ENCODE measurements at places on chromosomes 4 and X.

DNA sequence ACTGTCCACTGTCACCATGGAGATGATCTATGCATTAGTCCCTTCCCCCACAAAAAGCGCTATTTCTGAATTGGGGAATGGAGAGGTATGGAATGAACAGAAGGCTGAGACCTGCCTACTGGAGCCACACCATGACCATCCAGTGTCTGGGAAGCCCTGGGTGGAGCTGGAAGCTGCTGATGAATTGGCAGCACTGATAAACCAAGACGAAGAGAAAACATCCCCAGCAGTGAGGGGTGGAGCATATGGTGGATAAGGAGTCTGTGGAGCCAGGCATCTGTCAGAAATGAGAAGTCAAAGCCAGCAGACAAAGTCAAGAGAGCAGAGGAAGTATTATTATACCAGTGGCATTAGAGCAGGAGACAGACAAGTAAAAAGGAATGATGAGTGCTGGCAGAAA, 13.2 kb downstream of the CC2D2A start:
- DNase-seq, result no peak

- DNase-seq, result no peak
Measured at GRCh38 chr4:134027931-134028330, 173.7 kb downstream of the PABPC4L start.

DNA sequence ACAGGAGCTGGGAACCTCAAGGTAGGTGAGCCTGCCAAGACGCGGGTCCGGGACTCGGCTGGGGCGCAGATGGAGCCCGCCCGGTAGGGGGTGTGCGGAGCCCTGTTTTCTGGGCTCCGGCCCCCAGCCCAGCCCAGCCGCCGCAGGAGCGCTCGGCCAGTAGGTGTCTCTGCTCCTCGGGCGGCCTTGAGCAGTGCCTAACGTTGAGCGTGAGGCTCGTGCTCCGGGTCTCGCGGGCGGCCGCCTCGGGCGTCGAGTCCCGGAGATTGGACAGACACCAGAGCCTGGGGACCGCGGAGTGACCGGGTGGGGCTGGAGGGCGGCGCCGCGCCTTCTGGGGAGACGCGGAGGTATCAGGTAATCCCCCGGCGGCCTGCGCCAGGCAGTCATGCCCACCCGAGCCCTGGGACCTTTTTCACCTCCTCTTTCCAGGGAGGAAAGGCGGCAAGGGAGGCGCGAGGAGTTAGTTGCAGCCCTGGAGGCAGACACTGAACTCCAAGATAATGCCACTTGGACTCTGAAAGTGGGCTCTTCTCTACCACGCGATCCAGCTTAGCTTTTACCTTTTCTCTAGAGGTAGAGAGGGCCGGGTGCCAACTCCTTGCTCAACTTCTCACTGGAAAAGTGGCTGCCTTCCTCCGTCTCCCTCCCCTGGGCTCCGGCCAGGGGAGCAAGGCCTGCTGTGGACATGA, 14.5 kb upstream of the FGG start:
- DNase-seq, result peak; percentile 21

- peak; percentile 16 for DNase-seq
Measured at GRCh38 chr4:48187813-48188212, 53.8 kb upstream of the TXK start.

DNA sequence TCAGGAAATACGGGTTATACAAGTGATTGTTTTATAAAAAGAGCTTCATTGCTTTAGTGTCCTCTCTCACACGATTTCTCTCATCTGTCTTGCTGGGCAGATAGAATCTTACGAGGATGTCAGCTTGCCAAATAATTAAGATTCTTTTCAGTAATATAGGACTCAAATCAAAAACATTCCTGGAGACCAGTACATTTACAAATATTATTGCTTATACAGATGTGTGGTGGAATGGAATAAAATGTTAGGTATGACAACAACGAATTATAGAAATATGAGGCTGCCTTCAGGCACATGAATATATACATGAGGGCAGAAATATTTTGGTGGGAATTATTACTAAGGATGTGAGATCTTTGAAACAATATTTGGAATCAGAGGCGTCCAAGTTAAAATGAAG, 88.9 kb downstream of the GC start:
- no peak for DNase-seq

- DNase-seq, result no peak
Measured at GRCh38 chr4:127630152-127630551, 2.6 kb upstream of the INTU start.

GRCh38 chr4:16019649-16020048, 56.7 kb upstream of the FGFBP2 start:
- DNase-seq, result no peak

DNA sequence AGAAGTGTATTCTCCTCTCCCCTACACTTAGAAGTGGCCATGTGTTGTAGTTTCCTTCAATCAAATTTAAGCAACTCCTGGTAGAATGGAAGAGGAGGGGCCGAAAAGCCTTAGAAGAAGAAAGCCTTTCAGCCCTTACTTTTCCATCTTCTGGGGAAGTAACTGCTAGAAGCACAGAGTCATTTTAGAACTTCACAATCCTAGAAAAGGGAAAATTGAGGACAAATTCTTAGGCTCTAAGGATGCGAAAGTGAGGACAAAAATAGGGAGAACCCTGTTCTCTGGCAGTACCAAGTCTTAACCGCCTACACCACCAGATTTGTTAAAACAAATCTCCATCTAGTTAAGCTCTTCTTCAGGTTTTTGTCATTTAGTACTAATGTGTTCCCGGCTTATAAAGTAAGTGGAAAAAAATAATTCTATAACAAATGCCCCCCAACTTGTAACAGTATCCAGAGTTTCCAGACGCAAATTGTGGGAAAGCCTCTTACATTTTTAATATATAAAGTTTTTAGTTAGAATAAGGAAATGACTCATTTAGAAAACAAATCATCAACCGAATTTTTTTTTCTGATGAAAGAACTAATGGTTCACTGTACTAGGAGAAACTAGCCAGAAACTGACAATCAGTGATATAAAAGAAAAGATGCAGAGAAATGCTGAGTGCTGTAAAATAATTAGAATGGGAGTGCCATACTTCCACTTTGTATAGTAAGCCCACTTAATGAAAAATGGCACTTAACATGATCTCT, 76.0 kb downstream of the ARAP2 start:
- no peak for DNase-seq

DNA sequence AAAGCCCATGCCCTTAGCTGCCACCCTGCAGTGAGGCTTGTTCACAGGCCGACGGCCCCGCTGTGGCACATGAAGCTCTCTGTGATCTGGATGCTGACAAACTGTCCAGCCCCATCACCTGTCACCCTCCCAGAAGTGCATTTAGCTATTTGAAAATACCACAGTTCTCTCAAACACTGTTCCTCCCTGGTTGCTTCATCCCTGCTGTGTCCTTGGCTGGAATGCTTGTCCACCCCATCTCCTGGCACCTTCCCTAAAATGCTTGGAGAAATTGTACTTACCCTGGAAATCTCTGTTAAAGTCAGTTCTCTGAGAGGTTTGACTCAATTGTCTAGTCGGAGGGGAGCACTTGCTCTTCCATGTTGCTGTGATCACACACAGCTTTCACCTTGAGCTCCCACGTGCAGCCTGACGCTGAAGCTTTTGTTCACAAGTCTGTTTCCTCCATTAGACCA, 10.1 kb downstream of the SYNPO2 start:
- DNase-seq, result no peak

- no peak for DNase-seq
Measured at GRCh38 chrX:32987142-32987541, 224.2 kb downstream of the DMD start.

DNA sequence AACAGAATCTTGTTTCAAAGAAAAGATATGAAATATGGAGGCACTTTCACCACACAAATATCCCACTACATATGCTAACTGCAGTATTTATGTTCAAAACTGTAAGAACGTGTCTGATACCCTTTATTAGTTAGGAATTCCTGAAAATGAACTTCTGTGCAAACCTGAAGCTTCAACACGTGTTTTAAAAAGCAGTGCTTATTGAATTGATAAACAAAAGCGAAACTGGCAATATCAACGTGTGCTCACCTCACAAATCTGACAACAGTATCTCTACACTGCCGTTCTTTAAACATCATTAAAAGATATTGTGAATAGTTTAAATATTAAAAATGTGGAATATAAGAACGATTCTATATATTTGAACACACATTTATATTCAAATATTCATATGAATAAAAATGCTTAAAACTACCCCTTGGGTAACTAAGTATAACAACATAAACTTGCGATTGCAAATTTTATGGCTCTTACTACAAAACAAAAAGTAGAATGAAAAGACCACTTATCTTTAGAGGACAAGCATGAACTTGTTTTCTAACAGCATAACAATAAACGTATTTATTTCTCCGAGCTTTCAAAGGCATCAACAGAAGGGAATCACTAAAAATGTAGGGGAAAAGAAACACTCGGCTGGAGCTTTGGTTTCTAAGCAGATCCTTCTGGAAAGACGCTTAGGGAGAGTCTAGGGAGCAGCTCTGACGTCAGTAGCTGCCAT, at the start of gene LRP2BP:
TSS of gene LRP2BP (minus strand) at position 687 of the 718 bp plus-strand sequence. CDS start 17,738 bp downstream, outside the sequence.
- DNase-seq, result no peak

DNA sequence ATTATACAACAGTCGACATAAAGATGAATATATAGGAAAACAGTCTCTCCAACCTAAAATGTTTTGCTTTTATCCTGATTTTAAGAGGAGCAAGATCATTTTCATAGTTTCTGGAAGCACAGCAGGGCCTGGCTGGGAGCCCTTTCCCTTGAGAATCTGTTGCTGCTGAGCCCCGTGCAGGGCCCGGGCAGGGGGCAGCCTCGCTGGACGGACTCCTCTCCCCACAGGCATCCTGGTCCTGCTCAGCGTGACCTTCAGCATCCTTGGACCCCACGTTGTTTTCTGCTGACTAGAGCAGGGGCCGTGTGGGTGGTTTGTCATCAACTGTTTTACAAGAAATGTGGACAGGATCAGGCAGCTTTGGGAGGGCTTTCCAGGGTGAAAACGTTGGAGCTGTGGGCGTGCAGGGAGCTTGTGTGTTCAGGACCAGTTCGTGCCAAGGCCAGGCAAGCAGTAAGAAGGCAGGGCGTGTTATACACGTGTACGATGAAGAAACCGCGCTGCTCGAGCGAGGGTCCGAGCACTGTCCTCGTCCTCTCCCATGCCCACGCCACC, 25.0 kb downstream of the CPZ start:
- DNase-seq, result no peak

DNA sequence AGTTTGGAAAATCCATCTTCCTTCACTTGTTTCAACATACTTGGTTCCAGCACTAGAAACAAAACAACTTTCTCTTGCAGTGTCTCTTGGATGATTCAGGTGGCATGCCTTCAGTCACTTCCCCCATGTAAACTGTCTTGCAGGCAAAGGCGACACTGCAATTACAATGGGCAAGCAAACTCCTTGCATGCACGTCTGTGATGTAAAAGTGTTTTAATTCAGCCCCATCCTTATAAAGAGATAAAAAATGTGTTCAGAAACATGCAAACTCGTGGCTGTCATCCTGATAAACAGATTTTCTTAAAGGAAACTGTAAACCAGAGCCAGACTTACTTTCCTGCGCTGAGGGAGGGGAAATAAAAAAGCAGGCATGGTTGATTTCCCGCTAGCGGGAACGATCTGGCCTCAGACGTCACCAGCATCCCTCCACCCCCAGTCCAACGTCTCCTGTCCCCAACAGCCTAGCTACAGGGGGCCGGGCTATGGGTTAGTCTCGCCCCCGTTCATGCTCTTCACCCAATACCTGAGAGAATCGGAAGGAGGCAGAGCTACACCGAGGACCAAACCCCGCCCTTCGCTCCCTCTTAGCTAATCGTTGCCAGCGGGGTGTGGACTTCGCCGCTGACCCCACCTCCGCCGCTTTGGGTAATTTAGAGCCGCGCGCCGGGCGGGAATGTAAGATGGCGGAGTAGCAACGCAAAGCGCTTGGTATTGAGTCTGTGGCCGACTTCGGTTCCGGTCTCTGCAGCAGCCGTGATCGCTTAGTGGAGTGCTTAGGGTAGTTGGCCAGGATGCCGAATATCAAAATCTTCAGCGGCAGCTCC, at the start of gene PRPS1:
TSS of gene PRPS1 (plus strand) at position 673 of the 824 bp plus-strand sequence. CDS start at position 792, 119 bp downstream.
- DNase-seq, result peak; percentile 91

- DNase-seq, result no peak
Measured at GRCh38 chr4:82797040-82797404, 1.6 kb downstream of the SCD5 start.

DNA sequence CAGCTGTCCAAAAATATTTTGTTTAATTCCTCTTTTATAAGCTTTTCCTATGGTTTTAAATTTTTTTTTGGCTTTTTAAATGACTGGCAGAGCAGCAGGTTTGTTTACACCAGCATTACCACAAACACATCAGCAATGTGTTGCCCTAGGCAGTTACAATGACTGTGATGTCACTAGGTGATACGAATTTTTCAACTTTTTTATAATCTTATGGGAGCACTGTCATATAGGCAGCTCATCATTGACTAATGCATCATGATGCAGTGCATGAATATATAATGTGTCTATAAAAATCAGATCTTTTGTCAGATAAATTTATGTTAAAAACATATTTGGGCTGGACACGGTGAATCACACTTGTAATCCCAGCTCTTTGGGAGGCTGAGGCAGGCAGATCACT, 231.6 kb upstream of the SLIT2 start:
- DNase-seq, result no peak

- DNase-seq, result no peak
Measured at GRCh38 chrX:24566240-24566639, 80.9 kb downstream of the PCYT1B start.

- DNase-seq, result peak; percentile 86
Measured at GRCh38 chr4:2419814-2420213, 1.1 kb downstream of the CFAP99 start.

DNA sequence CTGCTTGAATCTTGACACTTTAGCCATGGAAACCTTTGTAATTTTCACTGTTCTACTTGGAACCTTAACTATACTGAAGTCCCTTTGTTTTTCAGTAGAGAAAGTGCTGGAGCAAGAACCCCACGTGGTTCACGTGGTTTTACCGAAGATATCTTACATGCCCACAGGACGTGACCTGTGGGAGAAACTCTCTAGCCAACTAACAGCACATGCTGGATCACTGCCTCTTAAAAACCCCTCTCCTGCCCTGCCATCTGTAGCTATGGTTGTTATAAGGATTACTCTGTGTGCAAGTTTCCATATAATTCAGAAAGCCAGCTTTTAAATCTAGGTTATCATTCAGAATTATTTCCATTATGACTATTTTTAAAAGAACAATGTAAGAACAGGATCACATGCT, 30.2 kb downstream of the SPANXD start:
- no peak for DNase-seq

- no peak for DNase-seq
Measured at GRCh38 chrX:37378830-37379229, 29.7 kb downstream of the PRRG1 start.

GRCh38 chrX:18664947-18665346, 7.0 kb downstream of the RS1 start:
- no peak for DNase-seq

- DNase-seq, result no peak
Measured at GRCh38 chrX:117987373-117987772, 129.2 kb downstream of the KLHL13 start.

DNA sequence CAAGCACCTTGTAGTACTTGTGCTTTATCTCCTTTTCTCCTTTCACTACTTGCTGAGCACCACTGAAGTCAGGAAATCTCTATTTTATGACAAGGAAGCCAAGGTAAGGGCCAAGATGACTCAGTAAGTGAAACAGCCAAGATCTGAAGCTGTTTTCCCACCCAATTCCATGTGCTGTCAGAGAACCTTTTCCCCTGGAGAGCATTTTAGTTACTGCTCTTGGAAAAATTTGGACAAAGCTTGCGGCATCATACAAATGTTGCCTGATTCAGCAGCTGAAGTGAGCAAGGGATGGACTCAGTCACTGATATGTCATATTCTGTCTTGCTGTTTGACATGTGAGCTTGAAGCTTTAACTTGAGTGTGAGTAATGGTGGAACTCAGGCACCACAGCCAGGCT, 391.4 kb downstream of the RAB28 start:
- no peak for DNase-seq

All from suppressor macrophage treated with lipopolysaccharide for 4 hours (primary cell).